ENCODE measurements at places on chromosomes 7 and 10.
A peak's percentile ranks its signal among the peaks of the same experiment; 100 is the strongest.

GRCh38 chr7:21568762-21569161 lies 25.9 kb downstream of the DNAH11 start:
- DNase-seq: no peak

DNA sequence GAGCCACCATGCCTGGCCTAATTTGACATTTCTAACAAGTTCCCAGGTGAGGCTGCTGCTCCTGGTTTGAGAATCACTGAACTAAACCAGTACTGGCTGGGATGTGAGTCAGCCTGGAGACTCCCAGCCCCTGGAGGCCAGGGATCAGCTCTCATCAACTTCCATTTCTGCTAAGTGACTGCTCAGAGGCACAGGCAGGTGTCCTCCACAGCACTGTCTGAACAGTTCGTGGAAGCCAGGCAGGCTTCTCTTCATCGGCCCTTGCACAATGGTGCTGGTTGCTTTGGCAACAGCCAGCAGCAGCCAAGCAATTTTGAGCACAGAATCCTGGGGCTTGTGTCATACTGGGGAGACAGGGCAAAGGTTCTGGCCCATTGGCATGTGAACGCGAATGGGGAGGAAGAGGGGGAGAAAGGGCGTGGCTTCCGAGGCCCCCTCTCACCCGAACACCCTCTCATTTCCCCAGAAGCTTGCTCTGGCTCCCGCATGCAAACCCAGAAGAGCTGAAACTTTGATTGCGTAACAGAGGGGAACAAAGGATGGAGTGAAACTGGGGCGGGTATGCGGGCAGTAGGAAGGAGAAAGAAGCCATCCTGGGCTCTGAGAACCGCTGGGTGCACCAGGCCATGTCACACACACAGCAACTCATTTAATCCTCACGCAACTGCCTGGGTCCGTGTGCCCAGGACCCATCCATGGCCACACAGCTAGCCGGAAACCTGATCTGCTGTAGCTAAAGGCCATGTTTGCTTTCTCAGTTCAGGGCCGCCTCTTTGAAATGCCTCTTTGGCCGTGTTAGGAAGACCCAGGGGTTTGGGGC lies 9.0 kb upstream of the POR start:
- DNase-seq: no peak

- DNase-seq: no peak
Measured at GRCh38 chr10:21368022-21368582, 157.4 kb downstream of the SKIDA1 start.

- no peak for DNase-seq
Measured at GRCh38 chr10:6607778-6608177, 27.7 kb upstream of the PRKCQ start.

DNA sequence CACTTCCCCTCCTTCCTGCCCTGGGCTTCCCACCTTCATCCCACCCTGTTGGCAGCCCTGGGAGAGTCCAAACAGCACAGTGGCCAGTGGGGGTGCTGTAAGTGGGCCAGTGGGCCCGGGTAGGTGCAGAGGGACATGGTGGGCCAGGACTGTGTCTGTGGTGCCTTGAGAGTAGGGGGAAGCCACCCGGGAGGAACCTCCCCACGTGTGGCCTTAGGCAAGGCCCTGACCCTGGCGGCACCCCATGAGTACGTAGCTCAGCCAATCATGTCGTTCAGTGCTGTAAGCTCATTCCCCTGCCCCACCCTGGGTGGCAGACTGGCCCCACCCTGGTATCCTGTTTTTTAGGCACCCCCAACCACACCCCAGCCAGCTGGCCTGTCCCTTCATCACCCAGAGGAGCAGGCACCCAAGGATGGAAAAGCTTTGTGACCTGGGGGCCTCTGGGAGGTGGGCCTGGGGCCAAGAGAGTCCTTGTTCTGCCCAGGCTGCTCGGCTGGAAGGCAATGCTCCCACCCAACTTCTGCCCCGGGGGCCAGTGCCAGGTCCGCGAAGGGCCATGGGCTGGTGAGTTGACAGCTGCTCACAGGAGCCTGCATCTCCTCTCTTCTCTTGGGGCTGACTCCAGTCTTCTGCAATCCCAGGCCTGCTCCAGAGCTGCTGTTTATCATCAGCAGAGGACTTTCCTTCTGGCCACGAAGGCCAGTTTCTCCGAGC lies 41.6 kb downstream of the TSPAN15 start:
- no peak for DNase-seq

GRCh38 chr10:27482984-27483956 lies 20.8 kb upstream of the RAB18 start:
- DNase-seq: no peak

DNA sequence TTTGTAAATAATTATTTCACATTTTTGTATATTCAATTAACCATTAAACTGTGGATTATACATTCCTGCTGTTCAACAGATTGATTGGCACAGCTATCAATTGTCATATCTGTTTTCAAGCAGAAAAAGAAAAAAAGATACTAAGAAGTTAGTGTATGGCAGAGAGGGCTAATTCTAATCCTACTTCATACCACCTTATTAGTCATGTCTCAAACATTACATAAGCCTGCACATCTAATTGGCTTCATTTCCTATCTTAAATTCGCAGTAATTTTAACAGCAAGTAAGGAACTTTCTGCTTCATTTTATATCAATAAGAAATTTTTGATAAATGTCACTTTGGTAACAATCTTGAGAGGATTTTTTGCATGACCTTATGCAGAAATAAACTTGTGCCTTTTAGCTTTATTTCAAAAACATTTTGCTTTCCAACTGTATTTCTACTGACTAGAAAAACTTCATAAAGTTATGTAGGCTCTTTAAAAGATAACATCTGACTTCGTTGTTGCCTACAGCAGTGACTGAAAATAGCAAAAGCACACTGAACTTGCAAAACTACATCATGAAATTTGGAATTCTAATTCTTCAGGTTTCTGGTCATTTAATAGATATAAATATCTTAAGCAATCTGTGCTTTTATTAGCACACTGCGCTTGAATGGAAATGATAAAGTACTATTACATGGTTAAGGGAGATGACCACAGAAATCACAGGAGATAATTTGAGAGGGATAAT lies 111.5 kb downstream of the SEMA3C start:
- DNase-seq: no peak

GRCh38 chr7:157474685-157475084 lies 137.9 kb downstream of the DNAJB6 start:
- peak; percentile 17 for DNase-seq

- DNase-seq: no peak
Measured at GRCh38 chr7:67912437-67912836, 915.8 kb downstream of the TYW1 start.

DNA sequence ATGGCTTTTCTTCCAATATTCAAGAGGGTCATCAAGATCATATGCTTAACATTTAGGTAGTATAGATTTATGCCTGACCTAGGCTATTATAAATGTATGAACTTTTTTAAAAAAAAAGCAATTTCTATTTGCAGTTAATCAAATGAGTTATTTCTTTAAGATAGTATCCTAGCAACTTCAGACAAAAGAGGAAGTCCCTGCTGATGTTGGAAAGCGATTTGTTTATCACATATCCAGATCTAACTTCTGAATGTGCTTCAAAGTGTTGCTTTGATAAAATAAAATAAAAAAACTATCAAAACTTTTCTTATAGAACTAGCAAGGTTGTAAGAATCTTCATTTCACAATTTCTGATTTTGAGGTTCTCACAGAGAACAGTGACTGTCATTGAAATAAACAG lies 401.9 kb upstream of the PHF14 start:
- no peak for DNase-seq

- DNase-seq: no peak
Measured at GRCh38 chr10:58016614-58017013, 251.1 kb downstream of the IPMK start.

GRCh38 chr10:88528201-88528600 lies 54.9 kb downstream of the RNLS start:
- DNase-seq: no peak

GRCh38 chr10:104139221-104139620 lies 17.2 kb downstream of the SFR1 start:
- no peak for DNase-seq

- DNase-seq: no peak
Measured at GRCh38 chr7:8314566-8314965, 52.6 kb upstream of the ICA1 start.

DNA sequence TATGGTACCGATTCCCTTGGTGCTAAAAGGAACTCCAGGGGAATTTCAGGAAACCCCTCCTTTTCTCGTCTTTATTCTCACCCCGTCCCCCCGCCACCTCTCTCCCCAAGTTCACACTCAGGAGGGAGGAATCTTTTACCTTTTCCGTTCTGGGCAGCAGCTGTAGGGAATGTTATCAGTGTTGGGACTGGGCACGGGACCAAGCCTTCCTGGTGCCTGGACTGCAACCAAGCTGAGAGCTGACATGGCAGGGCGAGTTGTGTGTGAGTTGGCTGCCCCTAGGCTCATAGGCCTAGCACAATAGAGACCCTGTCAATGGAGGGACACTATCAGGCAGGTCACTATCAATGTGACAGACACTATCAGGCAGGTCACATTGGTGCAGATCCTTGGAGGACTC lies 121.4 kb downstream of the TCF7L2 start:
- no peak for DNase-seq

DNA sequence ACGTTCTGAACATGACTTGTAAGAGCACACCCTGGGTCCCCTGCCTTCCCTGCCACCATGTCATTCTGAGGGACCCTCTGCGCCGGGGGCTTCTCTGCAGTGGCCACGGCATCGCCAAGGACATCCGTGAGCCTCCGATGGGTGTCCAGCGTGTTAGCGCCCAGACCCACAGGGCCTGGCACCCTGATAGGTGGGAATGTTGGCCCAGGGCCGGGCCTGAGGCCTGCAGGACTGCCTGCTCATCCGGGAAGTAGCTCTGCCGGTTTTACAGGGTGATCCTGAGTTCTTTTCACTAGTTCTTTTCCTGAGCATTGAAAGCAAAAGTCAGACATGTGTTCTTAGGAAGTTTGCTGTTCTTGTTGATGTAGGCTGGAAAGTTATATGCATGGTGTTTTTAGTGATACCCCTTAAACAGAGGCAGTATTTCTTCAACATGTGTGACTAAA lies 54.5 kb downstream of the WDR37 start:
- no peak for DNase-seq

DNA sequence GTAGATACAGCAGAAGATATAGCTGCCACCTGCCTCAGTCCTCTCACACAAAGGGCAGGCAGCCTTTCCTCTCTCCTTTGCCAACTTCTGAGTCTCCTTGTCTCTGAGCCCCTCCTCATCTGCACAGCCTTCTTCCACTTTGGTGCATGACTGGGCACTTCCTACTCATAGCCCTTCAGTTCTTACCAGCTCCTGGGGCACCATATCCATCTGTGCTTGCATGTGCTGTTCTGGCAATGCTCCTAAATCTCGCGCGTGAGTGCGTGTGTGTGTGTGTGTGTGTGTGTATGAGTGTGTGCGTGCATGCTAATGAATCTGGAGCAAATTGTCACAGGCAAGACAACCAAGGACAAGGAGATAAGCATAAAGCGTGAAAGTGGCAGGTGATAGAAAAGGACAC lies 1271.6 kb upstream of the SORCS1 start:
- DNase-seq: no peak

- no peak for DNase-seq
Measured at GRCh38 chr10:63977329-63977923, 456.2 kb downstream of the REEP3 start.

DNA sequence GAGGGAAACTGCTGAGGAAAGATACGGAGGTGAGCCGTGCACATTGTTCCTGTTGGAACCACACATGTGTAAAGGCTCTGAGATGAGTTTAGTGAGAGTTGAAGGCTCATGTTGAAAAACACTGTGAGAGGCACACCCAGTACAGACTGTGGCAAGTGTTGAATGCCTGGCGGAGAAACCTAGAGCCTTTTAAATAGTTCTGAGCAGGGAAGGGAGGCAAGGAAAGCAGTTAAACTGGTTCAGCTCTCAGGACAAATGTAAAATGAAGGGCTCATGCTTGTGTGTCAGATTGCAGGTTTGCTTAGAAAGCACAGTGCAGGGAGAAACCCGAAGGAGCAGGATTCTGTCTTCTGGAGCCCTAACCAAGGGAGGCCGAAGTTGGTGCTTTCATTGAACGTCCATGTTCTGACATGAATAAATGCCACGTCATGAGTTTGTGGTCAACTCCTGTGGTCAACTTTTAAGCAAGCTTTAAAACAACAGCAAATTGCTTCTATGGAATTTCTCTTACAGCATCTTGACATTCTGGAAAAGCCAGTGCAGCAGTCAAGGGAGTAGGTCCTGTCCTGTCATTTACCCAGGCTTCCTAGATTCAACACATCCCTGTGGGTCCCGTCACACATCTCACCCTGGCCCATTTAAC lies 650.9 kb upstream of the GALNT17 start:
- DNase-seq: no peak

- no peak for DNase-seq
Measured at GRCh38 chr10:79344502-79345195, 2.6 kb upstream of the PPIF start.

GRCh38 chr10:124665980-124666379 lies 78.2 kb downstream of the FAM53B start:
- no peak for DNase-seq

DNA sequence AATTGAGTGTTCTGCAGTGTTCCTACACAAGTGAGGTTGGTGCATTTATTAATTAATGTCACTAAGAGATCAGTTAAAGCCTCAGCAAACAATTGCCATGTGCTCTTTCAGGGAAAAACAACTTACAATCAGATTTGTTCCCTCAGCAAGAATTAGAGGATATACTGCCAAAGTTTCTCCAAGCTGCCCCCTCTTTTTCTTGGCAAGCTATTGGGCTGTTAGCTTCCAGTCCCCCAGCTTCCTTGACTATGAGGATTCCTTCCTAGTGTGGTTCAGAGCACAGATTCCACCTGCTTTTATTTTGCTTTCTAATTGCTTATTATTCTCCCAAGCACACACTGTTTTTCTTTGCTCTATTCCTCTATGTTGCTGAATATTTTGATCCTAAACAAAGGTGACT lies 112.7 kb downstream of the RBM20 start:
- no peak for DNase-seq
